Stimulated activated CD8-positive, alpha-beta memory T cell treated with anti-CD3 and anti-CD28 coated beads, Interleukin-15, amount 100 ng/mL, for 4 hours (primary cell): ENCODE measurements at places on chromosomes 4 and X.

- DNase-seq, result no peak
Measured at GRCh38 chr4:62232814-62233213, 1032.7 kb downstream of the ADGRL3 start.

DNA sequence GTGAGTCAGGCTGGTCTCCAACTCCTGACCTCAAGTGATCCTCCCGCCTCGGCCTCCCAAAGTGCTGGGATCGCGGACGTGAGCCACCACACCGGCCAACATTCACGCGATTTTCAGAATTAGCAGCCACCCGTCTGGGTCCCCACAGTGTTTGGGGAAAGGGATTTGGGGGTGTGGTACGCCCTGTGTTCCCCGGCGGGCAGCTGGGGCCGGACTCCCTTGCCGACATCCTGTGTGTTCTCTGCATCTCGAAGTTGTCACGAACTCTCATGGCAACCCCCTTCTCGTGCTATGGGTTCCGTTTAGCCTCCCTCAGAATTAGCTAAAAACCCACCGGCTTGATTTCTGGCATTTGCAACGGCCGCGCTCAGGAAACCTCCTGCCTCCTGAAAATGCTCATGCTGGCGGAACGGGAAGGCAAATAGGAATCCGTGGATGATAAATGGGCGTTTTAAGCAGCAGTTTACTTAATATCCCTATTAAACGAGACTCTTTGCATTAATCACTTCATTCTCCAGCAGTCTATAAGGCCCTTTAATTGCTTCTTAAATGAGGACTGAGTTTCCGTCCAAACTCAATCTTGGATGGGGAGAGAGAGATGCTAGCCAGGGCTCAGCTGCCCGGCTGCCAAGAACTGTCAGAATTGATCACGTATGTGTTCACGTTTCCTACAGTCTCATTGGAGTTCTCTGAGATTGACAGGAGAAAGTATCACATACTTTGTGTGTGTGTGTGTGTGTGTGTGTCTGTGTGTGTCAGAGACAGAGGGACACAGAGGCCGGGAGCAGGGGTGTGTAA lies 78.9 kb upstream of the PPP2R3B start:
- DNase-seq, result no peak

DNA sequence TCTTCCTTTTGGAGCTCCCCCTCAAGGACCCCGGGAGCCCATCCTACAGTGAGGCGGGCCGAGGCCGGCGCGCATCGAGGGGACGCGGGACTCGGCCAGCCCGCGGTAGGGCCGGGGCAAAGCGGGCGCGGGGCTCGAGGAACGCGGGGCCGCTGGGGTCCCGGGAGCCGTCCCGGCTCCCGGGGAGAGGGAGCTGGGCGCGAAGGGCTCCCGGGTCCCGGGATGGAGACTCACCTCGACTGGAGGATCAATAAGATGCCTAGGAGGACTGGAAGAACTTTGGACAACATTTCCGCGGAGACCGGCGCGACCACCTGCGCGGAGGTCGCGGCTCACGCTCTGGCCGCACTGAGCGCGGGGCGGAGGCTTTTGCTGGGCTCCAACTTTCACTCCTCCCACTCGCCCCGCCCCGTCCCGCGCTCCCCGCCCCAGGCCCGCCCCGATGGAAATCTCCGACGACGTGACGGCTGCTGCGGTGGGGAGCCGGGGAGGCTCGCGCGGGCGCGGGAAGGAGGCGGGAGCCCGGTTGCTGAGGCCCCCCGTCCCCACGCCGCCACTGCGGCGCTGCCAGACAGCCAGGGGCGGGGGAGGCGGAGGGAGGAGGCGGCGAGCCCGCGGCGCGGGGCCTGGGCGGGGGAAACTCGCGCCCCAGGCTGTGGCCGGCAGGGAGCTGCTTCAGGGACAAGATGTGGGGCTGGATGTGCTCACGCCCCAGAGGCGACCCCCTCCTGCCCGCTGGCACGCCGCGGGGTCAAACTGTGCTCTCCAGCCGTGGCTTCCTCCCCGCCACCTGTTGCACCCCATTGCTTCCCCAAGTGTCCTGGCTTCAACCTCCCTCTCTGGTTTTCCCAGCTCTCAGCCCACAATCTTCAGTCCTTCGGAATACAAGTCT lies at the start of gene GABRE:
Gene GABRE (minus strand): TSS at position 341 of the 892 bp plus-strand sequence. CDS start 51 bp downstream, at position 290.
- DNase-seq, result no peak

DNA sequence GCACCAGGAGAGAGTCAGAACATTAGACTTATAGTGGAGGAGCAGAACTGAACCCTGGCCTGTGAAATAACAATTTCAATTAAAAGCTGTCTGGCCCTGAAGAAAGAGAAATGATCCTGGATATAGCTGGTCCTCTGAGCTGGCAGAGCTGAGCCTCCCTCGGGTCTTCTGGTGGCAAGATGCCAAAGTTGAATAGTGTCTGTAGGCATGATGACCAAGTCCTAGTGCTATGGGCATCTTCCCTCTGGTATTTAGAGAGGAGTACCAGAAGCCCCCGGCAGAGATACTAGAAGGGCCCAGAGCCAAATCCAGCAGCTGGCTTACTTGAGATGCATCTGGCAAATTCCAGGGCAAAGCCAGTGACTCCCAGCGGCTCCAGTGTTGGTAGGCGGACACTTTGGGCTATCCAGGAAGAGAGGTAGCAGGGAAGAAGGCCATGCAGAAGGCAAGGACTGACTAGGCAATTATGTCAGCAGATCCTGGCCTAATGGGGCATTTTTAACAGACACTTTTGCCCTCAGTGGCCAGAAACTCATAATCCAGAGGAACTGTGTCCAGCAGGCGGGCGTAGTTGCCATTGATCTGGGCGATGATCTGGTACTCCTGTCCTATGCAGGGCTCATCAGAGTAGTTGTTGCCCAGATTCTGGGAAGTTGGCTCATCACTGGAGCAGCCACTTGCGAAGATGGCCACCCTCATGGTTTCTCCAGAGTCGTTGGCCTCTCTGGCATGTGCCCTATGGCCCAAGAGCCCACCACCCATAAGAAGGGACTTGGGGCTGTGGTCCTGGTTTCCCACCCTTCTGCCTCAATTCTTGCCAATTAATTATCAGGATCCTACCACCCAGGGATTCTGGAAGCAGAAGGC lies 17.9 kb downstream of the VSIG4 start:
- no peak for DNase-seq

DNA sequence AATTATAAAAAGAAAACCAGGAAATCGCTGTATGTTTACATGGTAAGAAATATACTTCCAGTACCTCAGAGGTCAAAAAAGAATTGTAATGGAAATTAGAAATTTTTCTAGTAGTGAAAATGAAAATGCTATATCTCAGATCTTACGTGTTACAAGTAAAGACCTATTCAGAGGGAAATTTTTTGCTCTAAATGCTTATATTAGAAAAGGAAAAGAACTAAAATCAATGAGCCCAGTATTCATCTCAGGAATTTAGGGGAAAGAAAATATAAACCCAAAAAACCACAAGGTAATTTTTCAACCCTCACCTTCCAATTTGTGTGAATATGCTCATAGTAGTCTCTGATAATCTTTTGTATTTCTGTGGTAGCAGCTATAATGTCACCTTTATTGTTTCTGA lies 145.6 kb downstream of the RAP1GDS1 start:
- DNase-seq, result no peak

DNA sequence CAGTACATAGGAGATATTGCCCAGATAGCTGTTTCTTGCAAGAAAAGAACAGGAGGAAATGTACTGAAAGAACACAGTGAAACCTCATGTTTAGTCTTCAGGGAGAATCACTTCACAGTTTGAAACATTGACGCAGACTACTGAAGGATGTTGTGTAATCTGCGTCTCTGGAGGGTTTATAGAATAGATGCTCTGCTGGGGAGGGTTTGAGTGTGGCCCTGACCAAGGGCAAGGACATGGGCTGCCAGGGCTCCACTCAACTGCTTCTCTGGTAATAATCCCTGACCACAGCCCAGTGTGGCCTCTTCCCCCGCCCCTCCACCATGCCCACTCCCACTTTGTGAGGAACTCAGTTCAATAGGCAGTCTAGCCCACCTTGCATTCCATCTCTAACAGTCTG lies 15.8 kb upstream of the ACE2 start:
- no peak for DNase-seq

DNA sequence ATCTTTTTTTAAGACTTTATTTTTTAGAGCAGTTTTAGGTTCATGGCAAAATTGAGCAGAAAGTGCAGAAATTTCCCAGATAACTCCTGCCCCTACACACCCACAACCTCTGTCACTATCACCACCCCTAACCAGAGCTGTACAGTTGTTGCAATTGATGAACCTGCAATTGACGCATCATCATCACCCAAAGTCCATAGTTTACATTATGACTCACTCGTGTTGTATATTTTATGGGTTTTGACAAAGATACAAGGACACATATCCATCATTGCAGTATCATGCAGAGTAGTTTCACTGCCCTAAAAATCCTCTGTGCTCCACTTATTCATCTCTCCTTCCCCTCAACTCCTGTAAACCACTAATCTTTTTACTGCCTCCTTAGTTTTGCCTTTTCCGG lies 34.5 kb upstream of the WAS start:
- no peak for DNase-seq

GRCh38 chr4:7500404-7500803 lies 65.7 kb upstream of the PSAPL1 start:
- no peak for DNase-seq

- DNase-seq, result no peak
Measured at GRCh38 chrX:113802837-113803236, 781.0 kb upstream of the HTR2C start.

DNA sequence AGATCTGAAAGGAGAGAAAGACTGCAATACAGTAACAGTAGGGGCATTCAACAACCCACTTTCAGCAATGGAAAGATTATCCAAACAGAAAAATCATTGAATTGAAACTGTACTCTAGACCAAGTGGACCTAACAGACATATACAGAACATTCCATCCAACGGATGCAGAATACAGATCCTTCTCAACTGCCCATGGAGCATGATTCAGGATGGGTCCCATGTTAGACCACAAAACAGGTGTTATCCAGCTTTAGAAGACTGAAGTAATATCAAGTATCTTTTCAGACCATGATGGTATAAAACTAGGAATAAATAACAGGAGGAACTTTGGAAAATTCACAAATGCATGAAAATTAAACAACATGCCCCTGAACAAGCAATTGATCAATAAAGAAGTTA lies 567.2 kb upstream of the MAGEB2 start:
- DNase-seq, result no peak

DNA sequence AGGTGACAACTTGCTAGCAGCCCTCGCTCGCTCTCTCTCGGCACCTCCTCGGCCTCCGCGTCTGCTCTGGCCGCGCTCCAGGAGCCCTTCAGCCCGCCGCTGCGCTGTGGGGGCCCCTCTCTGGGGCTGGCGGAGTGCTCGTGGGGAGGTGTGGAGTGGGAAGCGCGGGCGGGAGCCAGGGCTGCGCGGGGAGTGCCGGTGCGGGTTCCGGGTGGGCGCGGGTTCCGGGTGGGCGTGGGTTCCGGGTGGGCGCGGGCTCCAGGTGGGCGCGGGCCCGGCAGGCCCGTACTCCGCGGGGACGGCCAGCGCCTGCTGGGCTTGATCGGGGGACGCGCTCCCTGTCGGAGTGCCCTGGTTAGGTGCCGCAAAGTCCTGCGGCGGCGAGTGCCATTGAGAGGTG lies 384.3 kb downstream of the GPM6A start:
- DNase-seq, result no peak

- DNase-seq, result no peak
Measured at GRCh38 chrX:127558811-127559210, 493.4 kb downstream of the ACTRT1 start.

GRCh38 chr4:2947926-2948325 lies 15.3 kb downstream of the NOP14 start:
- DNase-seq, result no peak

- no peak for DNase-seq
Measured at GRCh38 chrX:83511208-83511607, 3.1 kb downstream of the POU3F4 start.

DNA sequence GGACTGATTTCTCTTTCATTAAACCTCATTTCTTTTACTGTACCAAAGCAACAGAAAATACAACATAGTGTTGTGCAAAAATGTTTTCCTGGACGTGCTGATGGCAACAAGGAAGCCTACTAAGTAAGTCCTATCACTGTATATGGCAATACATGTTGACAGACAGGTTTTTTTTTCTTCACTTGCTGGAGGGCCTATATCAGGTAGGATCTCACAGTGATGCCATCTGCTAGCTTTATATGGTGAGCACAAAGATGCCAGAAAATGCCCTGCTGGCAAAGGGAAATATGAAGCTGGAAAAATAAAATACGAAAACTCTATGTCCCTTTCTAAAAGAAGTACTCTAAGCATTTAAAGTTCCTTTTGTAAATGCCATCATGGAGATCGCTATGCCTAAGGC lies 119.0 kb upstream of the PDLIM3 start:
- no peak for DNase-seq

DNA sequence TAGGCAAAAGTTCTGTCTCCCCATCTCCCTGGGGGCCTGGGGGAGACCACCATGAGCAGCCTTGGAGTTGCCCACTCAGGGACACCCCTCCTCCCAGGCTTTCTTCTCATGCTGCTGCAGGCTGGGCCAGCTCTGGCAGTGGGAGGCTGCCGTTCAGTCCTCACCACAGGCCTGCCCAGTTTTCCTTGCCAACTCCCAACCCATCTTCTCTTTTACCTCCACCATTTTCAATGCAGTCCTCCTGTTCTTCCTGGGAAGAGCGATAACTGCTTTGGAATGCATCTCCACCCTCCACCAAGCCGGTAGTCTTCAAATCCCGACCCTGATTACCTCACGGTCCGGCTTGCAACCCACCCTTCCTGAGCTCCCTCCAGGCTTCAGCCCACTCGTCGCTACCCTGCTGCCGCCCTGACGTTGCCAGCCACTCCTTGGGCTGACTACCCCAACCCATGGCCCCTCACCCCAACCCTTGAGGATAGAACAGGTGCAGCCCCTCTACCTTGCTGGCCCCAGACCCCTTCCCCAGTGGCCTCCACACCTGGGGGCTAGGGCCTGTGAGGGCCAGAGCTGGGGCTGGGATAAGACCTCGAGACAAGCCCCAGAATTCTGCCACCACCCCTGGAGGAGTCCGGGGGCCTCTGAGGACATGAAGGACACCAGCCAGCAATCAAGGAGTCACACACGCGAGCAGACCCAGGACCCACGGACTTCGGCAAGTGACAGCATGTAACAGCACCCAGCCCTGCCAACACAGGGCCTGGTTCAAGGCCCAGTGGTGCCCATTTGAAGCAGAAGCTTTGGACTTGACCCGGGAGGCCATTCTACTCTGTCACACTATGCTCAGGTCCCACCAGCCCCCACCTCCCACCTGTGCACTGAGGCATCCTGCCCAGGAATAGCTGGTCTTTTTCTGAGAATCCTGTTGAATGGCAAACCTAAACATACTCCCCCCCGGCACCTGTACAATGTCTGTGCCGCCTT lies 9.2 kb downstream of the WDR1 start:
- DNase-seq, result no peak

- DNase-seq, result no peak
Measured at GRCh38 chr4:27921231-27921630, 1060.6 kb downstream of the STIM2 start.

DNA sequence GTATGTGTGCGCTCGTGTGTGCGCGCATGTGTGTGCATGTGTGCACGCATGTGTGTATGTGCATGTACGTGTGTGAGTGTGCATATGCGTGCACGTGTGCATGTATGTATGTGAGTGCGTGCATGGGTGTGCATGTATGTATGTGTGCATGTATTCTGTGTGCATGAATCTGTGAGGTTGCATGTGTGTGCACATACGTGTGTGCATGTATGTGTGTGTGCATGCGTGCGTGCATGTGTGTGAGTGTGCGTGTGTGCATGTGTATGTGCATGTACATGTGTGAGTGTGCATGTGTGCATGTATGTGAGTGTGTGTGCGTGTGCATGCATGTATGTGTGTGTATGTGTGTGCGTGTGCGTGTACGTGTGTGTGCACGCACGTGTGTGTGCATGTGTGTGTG lies 241.5 kb downstream of the SHOX start:
- no peak for DNase-seq
